ENCODE measurements at places on chromosomes 16 and 17. TPM values are rescaled to one million over a fixed set of nuclear protein-coding genes. Genes with fewer than 3 reads are reported as not detected.

KCNH4 gene
- not detected for total RNA-seq

DNA sequence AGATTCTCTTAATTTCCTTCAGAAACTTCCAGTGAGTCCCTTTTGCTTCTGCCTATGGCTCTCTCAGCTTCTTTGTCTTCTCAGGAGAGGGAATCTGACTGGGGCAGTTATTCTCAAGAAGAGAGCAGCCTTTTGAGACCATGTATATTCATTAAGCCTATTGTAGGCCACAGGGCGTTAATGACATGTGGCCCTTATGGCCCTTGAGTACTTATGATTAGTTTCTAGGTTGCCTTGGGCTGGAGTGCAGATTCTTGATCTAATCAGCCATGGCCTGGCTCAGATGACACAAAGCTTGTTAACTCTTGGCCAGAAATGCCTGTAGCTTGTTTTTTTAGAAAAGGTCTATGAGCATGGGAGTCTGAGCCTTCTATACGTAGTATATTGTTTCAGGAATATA, 17.4 kb downstream of the MFSD11 start:
- no peak for DNase-seq

DNA sequence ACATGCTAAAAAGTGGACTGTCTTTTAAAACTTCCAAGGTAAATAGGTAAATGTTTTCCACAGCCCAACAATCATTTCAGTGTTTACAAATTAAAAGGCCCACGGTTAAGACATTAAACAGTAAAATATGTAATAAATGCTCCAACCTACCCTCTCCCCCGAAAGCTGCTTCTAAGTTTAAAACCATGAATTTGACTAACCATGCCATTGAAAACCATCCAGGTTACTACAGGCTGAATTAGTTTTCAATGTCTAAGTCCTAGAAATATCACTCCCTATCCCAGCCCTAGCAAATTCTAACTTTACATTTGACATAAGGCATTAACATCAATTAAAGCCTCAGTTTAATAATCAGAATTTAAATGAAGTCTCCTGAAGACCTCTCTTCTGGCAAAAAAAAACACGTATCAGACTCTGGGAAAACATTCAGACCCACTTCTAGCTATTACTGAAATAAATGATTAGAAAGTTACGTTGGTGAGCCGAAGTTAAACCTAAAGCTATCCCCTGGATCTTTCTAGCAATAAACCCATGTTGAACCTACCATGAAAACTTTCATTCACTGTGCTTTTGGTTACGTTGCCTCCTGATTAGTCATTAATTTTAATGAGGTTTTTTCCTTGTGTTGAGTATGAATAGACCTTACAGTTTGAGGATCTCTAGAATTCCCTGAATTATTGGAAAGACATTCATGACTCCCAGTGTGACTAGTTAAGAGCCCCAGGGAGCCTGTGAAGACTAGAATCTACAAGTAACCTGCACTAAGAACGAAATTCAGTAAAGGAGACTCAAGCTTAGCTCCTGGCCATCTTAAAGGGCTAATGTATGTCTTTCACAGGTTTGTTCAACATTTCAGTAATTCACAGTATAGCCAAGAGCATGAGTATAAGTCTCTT, 1.7 kb upstream of the POLG2 start:
- no peak for DNase-seq

NPIPB2 gene
- 24.6 TPM for total RNA-seq

ST6GALNAC2 gene
- not detected for total RNA-seq
